ENCODE measurements at places on chromosomes 4 and X.

DNA sequence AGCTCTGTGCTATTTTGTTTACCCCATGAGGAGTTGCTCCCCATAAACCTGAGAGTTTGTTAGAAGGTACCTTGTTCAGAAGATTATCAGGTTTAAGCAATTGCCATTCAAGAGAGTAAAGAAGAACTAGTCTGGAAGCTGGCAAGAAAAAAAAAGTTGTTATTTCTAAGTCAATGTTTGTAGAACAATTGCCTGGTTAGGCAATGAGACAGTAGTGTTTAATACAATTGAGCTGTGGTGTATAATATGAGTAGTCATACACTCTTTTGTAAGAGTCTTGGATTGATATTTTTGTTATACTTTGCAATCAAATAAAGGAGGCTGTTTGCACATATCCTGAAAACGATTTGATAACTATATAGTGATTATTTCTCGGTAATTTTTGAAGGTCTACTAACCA is 44.7 kb downstream of the GALNT7 start:
- H3K27me3 ChIP-seq = no peaks in the 10 kb centered on the region
- no peak overlapping the region for H3K27ac ChIP-seq
- H3K4me1 ChIP-seq = peaks cover 58% of the 10 kb centered on the region
- H3K36me3 ChIP-seq = no peaks in the 10 kb centered on the region
- H3K4me3 ChIP-seq = no peak overlapping the region

DNA sequence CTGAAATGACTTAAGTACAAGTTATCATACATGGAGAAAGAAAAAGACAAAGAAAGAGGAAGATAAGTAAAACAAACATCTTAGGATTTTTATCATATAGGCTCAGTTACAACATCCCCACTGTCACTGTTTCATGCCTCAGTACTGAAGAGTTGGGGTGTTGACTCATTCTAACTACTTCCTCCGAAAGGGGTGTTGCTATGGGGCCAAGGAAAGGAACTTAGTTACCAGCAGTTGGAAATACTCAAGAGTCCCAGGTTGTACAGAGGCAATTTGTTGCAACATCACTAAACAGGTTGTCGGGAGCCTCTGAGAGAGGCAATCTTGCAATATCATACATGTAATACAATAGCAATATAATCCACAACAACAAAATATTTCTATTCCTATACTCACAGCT is 1264.7 kb downstream of the PCDH7 start:
- DNase-seq = no peak
- no peak overlapping the region for H3K27ac ChIP-seq
- H3K4me3 ChIP-seq = no peak overlapping the region
- H3K4me1 ChIP-seq = no peaks in the 10 kb centered on the region
- no peaks in the 10 kb centered on the region for H3K27me3 ChIP-seq

DNA sequence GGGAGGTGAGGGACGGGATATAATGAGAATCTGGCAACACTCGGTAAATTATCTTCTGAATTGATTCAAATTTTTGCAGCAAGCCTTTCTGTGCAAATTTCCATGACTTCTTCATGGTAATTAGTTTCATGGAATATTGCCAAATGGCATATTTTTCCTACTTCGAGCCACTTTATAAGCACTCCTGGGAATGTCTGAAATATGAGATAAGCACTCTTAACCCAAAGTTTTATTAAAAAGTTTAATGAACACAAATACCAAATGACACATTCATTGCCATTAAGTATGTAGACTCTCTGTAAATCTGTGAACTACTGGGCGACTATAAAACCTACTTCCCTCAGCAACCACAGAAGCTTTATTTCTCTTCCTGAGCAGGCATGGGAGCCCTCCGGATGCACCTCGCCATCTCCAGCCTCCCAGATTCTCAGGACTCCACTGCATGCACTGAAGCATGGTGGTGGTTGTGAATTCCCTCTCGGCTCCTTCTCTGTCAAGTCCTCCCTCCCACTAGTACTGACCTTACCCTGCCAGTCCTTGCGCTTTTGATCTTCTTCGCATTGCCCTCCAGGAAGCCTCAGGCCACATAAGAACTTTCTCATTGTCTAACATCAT is 154.4 kb upstream of the RPL34 start:
- H3K4me1 ChIP-seq = peaks cover 4% of the 10 kb centered on the region
- no peak overlapping the region for H3K27ac ChIP-seq
- H3K36me3 ChIP-seq = no peaks in the 10 kb centered on the region
- H3K27me3 ChIP-seq = peaks cover 42% of the 10 kb centered on the region
- no peak for DNase-seq

GRCh38 chr4:29983890-29984289 is 736.3 kb upstream of the PCDH7 start:
- no peaks in the 10 kb centered on the region for H3K4me1 ChIP-seq
- H3K27ac ChIP-seq = no peak overlapping the region
- H3K36me3 ChIP-seq = no peaks in the 10 kb centered on the region
- no peak for DNase-seq

DNA sequence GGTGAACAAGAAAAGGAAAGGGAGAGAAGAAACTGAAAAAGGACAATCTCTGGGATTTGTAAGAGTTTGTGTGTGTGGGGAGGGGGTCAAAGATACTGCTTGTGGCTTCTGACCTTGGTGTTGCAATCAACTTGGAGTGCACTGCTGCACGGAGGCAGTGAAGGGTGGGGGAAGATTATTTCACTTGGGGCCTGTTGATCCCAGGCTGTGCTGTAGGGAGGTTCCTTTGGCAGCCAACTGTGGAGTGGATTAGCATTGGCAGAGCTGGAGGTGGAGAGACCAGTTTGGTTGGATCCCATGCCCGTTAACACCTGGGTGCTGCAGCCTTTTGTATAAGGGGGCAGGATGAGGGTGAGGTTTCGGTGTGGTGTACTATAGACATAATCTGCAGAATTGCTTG is 38.2 kb downstream of the AFF1 start:
- H3K27me3 ChIP-seq = no peaks in the 10 kb centered on the region
- H3K4me3 ChIP-seq = no peak overlapping the region
- H3K4me1 ChIP-seq = peaks cover 22% of the 10 kb centered on the region
- no peak for DNase-seq

- H3K4me3 ChIP-seq = no peak overlapping the region
- no peaks in the 10 kb centered on the region for H3K4me1 ChIP-seq
- H3K36me3 ChIP-seq = no peaks in the 10 kb centered on the region
- no peaks in the 10 kb centered on the region for H3K27me3 ChIP-seq
- H3K27ac ChIP-seq = no peak overlapping the region
- no peak for DNase-seq
Measured at GRCh38 chrX:11555759-11556158, 110.0 kb downstream of the ARHGAP6 start.

GRCh38 chrX:13341491-13342101 is 21.7 kb upstream of the ATXN3L start:
- no peaks in the 10 kb centered on the region for H3K36me3 ChIP-seq
- H3K27me3 ChIP-seq = no peaks in the 10 kb centered on the region
- DNase-seq = no peak
- H3K27ac ChIP-seq = peak overlapping the region; percentile 77

DNA sequence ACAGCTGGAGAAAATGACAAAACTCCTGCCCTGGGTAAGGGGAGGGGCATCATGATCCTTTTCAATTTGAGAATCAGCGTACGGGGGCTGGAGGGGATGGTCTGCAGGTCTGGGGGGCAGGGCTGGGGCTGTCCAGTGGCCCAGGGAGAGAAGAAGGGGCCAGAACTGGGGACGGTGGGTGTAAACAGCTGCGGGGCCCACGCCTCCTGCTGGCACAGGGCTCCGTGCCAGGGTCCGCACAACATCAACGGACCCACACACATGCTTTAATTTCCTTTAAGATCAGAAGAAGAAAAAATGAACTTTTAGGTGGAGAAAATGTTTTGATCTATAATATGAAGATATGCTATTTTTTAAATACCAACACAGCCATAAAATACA is 52.1 kb downstream of the PSAPL1 start:
- H3K4me1 ChIP-seq = peaks cover 11% of the 10 kb centered on the region
- H3K4me3 ChIP-seq = no peak overlapping the region
- H3K27me3 ChIP-seq = no peaks in the 10 kb centered on the region

DNA sequence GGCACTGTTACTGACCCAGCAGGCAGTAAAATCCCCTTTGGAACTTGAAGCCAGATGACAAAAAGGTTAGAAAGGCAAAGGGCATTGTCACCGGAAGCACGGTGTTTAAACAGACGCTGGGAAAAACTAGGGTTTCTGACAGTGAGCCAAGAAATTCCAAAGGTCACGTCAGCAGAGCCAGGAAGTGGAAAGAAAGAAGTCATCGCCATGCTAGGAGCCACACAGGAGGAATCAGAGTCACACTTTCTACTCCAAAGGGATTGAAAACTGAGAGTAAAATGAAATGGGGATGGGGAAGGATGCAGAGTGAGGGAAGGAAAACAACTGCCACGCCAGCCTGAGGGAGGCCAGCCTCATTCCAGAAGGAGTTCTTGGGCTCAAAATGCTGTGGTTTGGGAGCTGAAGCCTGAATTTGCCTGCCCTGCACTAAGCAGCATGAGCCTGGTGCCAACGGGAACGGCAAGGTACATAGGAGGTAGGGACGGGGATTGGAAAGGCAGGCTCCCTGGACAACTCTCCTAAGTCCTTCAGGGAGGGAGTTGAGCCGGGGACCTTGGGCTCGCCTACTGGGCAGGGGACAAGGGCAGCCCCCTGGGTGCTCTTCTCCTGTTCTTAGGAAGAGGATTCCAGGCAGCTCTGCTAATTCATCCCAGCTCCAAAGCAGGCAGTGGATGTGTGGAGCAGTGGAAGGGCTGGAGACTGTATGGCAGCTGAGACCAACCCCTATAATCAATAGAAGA is 66.8 kb downstream of the SOWAHB start:
- peak overlapping the region; percentile 28 for H3K27ac ChIP-seq
- H3K27me3 ChIP-seq = no peaks in the 10 kb centered on the region
- no peaks in the 10 kb centered on the region for H3K36me3 ChIP-seq
- H3K4me1 ChIP-seq = peaks cover 17% of the 10 kb centered on the region
- no peak for DNase-seq

DNA sequence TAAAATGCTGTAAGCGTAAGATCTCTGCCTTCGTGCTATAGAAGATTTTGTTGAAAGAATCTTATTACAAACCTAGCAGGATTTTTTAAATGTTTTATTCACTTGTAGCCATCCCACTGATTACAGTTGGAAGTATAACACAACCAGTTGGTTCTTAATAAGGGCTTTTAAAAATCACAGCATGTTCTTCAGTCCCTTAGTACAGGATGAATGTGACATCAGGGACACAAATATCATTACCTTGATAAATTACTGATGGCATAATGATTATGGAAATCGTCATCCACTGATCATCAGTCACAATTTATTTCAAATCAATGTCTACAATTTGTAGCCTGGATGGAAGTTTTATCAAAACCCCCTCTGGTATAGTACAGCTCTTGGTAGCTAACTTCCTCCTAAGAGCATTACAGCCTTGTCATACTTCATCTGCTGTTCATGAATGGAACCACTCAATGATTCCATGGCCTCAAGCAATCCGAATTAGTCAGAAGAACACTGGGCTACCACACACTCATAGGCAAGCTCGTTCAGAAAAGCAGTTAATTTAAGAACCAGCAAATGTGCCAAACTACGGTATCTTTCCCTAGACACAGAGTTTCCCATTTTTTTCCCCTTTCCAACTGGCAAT is 389.2 kb upstream of the TENM3 start:
- no peak overlapping the region for H3K4me3 ChIP-seq
- no peak overlapping the region for H3K27ac ChIP-seq
- peaks cover 4% of the 10 kb centered on the region for H3K4me1 ChIP-seq
- H3K27me3 ChIP-seq = no peaks in the 10 kb centered on the region
- peak; percentile 39 for DNase-seq

- H3K4me3 ChIP-seq = peak overlapping the region; percentile 94
- peaks cover 23% of the 10 kb centered on the region for H3K4me1 ChIP-seq
- peak; percentile 32 for DNase-seq
- H3K27me3 ChIP-seq = no peaks in the 10 kb centered on the region
- H3K36me3 ChIP-seq = no peaks in the 10 kb centered on the region
Measured at GRCh38 chr4:75723163-75724065, 963 bp upstream of the USO1 start.

DNA sequence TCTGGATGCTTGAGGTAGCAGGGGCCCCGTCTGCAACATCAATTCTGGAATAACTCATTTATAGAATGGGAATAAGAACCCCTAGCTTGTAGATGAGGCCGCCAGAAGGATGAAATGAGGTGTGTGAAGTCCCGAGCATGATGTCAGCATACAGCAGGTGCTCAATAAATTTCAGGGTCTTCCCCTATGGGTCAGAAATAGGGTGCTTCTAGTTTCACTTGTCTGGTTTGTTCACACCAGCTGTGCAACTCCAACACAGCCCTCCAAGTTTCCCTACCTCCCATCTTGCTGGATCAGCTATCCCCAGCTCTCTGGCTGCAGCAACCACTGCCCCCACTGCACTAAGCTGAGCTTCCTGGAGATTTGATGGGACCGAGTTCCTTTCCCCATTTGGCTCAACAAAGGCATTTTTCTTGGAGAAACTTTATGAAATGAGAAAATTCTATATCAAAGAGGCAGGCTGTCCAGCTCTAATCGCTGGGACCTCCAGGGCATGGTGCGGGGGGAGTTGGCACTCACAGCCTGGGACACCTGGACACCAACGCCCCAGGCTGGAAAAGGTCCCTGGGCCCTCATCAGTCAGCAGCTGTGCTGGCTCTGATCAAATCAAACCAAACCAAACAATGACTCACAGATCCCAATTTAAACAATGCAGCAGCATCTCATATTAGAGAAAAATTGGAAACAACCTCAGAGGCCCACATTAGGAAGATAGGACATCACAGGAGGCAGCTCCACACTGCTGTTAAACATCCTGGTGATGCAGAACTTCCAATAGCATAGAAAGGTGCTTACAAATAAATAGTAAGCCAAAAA is 13.3 kb downstream of the SLC2A9 start:
- no peak overlapping the region for H3K27ac ChIP-seq
- DNase-seq = peak; percentile 63
- H3K27me3 ChIP-seq = no peaks in the 10 kb centered on the region
- no peak overlapping the region for H3K4me3 ChIP-seq

DNA sequence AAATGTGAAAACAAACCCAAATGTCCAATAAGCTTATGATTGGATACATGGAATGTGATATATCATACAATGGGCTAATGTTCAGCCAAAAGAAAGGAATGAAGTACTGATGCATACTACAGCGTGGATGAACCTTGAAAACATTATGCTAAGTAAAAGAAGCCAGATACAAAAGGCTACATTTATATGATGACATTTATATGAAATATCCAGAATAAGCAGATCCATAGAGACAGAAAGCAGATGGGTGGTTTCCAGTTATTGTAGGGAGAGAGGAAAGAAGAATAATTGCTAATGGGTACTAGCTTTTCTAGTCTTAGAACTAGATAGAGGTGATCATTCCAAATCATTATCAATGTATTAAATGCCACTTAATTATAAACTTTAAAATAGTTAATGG is 801.3 kb downstream of the IL1RAPL1 start:
- no peak overlapping the region for H3K27ac ChIP-seq
- no peak overlapping the region for H3K4me3 ChIP-seq
- H3K36me3 ChIP-seq = no peaks in the 10 kb centered on the region
- H3K27me3 ChIP-seq = no peaks in the 10 kb centered on the region
- no peak for DNase-seq

- peaks cover 15% of the 10 kb centered on the region for H3K4me1 ChIP-seq
- H3K4me3 ChIP-seq = no peak overlapping the region
- DNase-seq = no peak
- no peak overlapping the region for H3K27ac ChIP-seq
Measured at GRCh38 chr4:48467442-48467841, 15.7 kb upstream of the SLC10A4 start.
